ENCODE measurements at places on chromosomes 6 and 20.

DNA sequence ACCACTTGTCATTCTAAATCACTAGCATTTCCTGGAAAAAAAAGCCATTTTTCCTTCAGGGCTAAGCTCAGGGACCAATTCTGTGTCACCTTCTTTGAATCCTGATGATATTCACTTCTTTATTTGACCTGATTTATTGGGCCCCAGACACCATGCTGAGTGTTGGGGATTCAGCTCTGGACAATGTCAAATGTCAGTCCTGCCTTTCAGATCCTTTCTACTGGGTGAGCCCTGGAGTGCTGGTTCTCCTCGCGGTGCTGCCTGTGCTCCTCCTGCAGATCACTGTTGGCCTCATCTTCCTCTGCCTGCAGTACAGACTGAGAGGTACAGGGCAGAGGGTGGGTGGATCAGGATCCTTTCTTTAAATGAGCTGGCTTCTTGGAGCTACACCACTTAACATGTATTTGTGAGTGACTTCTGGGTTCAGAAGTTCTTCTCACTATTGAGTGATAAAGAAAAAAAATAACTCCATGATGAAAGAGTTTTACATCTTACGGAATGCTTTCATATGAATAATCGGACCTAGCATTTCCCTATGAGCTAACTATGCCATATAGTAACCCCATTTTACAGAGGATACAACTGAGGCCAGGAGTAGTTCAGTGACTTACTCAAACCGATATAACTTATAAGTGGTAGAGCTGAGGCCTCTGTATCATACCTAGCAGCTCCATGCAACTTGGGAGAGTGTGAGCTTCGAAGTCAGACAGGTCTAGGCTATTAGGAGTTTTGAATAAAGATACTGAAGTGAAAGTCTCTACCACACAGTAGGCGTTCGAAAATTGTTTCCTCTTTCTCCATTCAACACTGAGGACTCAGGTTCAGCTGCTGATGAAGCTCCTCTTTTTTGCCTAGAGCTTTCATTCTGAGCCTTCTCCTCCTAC, 9.3 kb downstream of the MOG start:
- DNase-seq, result no peak

- no peak for DNase-seq
Observed at GRCh38 chr6:144723431-144723830, 438.3 kb downstream of the UTRN start.

- no peak for DNase-seq
Observed at GRCh38 chr6:35089935-35090505, 51.1 kb downstream of the TCP11 start.

GRCh38 chr20:2984028-2984501, 59.4 kb upstream of the GNRH2 start:
- DNase-seq, result no peak

DNA sequence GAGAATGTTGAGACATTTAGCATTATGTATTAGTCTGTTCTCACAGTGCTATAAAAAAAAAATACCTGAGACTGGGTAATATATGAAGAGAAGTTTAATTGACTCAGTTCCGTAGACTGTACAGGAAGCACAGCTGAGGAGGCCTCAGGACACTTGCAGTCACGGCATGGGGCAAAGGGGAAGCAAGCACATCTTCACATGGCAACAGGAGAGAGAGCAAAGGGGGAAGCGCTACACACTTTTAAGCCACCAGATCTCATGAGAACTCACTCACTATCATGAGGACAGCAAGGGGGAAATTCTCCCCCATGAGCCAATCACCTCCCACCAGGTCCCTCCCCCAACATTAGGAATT, 26.8 kb upstream of the TFAP2A start:
- DNase-seq, result no peak

GRCh38 chr6:89299466-89299850, 15.6 kb downstream of the GABRR2 start:
- no peak for DNase-seq

DNA sequence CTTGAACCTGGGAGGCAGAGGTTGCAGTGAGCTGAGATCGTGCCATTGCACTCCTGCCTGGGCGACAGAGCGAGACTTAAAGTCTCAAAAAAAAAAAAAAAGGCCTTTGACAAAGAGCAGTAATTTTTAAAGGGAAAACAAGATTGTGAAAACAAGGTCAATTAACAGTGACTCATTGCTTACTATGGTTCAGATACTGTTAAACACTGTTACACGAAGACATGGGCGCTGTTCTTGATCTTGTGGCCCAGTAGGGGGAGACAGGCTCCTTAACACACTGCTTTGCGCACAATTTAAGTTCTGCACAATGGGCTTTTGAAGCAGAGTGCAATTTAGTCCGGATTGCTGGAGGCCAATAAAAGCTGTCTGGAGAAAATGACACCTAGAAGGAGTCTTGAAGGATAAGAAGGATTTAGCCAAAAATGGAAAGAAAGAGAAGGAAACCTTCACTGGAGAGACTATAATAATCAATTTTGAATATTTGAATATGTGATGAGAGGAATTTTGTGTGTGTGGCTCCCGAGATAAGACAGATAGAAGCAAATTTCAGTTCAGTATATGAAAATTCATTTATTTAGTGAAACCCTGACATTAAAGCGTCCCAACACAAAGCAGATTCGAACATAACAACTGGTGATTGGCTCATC, 6.0 kb upstream of the LATS1 start:
- peak; percentile 31 for DNase-seq

DNA sequence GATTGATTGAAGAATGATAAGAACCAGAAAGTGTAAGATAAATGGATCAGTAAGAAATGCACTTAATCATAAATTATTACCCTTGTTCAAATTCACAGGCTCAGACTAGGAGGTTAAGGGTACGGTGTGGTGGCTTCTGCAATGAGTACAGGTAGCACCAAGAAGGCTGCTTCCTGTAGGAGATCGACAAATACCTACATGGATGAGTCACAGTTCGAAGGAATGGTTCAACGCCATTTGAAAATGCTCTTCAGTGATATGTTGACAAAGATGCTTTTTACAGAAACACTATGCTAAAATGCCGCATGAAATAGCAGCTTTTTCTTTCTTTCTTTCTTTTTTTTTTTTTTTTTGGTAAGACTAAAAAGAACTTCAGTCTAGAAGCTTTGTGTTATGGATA, 116.2 kb downstream of the DTNBP1 start:
- no peak for DNase-seq

- no peak for DNase-seq
Observed at GRCh38 chr20:598133-598850, 11.8 kb downstream of the TCF15 start.

- no peak for DNase-seq
Observed at GRCh38 chr20:32560989-32561830, 23.9 kb downstream of the NOL4L start.

DNA sequence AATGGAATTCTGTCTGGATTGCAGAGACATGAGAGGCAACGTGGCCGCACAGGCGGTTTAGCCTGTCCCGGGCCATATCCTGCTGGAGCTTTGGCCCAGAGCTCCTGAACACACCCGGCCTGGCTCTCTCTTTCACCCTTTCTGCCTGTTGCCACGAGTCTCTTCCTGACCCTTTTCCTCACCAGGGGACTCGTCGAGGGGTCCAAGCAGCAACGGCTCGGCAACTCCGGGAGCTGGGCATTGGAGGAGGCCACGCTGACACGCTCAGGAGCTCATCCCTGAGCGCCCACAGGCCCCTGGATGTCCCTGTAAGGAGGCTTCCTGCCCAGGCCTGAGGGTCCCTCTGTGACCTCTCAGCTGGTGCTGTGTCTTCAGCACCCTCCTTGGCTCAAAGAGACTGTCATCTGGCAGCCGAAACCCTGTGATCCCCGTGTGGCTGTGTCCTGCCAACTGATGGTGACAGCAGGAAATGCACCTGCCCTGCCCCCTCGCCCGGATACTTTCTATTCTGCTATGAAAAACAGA, 103.8 kb downstream of the RNASET2 start:
- DNase-seq, result no peak

DNA sequence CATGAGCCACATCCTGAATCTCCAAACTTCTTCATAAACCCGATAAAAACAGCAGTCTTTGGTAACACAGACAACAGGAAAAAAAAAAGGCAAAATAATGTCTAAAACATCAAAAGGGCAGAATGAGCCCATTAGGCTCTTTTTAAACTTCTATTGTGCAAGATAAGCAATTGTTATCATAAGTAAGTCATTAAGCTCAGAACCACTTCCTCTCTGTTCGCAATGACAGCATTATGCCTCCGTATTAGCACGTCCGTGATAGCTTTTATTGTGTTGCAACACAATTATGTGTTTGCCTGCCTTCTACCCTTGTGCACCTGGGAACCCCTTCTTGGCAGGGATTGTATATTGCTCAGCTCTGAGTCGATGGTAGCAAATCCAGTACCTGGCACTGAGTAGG, 147.1 kb downstream of the LRFN2 start:
- no peak for DNase-seq

- DNase-seq, result no peak
Observed at GRCh38 chr20:18645196-18645745, 57.4 kb downstream of the DTD1 start.

DNA sequence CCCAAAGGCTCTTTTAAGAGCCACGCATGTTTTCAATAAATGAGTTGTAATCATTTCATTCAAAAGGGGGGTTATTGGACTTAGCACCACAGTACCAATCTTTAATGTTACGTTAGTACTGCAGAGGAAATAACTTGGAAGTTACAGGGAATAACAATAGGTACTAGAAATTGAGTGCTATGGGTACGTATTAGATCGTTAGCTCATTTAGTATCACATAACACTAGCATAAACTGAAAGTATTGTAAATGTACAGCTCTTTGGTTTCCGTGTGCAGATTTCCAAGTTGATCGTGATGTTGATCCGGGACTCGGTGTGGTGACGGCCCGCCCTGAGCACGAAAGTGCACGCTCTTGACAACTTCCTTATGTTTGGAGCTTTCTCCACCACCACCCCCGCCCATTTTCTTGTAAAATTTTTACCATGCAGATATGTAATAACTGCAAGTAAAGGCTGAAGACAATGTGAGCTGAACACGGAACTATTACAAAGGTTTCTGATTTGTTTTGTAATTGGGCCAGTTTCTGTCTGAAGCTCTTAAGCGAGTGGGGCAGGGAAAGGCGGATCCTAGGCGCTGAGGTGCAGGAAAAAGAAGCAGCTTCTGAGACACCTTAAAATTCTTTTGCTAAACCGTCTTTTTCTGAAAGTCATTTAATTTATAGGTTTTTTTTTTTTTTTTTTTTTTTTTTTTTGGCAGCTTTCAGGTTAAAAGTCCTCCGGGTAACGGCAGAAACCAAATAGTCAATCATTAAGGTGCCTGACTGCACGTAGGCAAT, 71.5 kb downstream of the HFE start:
- peak; percentile 51 for DNase-seq

- DNase-seq, result no peak
Observed at GRCh38 chr6:106886081-106886843, 88.3 kb downstream of the CD24 start.

- no peak for DNase-seq
Observed at GRCh38 chr6:147991961-147992360, 350.7 kb upstream of the SASH1 start.

DNA sequence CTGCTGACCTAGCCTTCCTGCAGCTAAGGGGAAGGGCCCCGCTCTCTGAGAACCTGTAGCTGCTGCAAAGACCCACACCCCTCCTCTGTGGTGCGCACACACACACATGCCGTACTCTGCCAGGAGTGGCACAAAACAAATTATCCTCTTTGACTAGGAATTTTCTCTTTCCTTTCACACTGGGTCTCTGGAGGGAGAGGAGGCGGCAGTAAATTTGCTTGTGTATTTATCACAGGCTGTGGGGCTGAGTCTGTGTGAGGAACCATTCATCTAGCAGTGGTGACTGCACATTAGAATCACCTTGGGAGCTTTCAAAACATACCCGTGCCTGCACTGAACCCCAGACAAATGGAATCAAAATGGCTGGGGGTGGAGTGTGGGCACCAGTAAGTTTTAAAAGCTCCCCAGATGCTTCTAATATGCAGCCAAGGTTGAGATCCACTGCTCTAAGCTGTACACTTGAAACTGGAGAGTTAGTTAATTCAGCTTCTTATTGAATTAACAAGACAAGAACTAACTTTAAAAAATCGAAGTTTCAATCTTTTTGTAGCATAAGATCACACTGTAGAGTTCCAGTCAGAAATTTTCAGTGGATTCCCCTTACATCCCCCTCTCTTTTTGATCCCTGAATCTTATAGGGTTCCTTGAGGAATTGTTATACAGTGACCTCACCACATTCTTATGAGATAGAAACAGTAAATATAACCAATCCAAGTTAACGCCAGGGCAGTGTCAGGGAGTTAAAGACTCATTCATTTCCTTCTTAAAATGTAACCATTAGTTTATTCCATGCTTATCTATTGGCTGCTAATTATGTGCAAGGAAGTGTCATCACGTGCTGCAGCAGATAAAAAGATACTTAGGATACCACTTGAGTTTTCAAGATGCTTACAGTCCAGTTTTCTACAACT, 29.8 kb upstream of the GMDS start:
- DNase-seq, result no peak

Measured in activated gamma-delta T cell treated with Interleukin-2 at 50 U/mL for 16 hours (primary cell).